ENCODE measurements at places on chromosomes 12 and 14.
A peak's percentile ranks its signal among the peaks of the same experiment; 100 is the strongest.

GRCh38 chr12:45775465-45775864 is 46.0 kb downstream of the ARID2 start:
- DNase-seq, result no peak

DNA sequence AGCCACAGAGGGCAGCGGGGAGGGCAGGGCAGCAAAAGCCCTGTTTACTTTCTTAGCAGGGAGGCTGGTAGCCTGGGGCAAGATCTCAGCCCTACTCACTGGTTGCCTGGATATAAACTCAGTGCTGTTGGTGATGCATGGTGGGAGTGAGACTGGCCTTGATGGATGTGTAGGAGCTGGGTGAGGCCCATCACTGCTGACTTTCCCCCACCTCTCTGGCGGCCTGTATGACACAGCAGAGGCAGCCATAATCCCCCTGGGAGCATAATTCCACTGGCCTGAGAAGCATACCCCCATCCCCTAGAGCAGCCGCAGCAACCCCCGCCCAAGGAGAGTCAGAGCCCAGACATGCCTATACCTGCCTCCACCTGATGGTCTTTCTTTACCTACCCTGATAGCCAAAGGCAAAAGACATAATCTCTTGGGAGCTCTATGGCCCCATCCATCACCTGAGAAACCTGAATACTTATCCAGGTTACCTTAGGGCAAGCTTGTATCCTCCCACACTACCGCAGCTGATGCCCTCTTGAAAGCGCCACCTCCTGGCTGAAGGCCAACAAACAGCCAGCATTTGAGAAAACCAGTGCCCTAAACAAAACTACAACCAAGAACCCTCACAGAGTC is 59.3 kb downstream of the DNAI7 start:
- DNase-seq, result no peak

GRCh38 chr14:104223101-104224041 is 85.0 kb downstream of the KIF26A start:
- peak; percentile 67 for DNase-seq

DNA sequence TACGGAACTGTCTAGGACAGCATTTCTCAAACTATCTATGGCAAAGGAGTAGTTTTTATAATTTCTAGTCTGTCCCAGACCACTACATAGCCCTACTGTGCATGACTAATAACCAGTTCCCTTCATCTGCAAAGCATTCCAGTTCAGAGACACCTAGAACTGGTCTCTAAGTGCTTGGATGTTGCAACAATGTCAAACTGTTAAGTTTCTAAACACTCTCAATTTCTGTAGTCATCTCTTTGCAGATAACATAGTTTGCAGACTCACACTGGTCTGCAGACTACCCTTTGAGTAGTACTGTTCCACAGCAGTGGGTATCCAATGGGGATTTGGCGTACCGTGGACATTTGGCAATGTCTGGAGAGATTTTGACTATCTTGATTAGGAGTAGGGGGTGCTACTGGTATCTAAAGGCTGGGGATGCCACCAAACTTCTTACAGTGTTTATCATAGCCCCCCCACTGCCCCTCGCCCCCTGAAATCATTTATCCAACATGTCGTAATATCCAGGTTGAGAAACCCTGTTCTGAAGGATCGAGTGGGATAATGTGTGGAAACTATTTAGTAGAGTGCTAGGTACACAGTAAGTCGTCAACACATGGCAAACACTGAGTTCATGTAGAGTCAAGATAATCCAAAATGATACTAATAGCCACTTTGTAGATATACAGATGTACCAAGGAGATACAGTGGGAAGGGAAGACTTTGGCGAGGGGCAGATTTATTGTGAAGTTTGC is 1.7 kb downstream of the C12orf76 start:
- DNase-seq, result no peak

DNA sequence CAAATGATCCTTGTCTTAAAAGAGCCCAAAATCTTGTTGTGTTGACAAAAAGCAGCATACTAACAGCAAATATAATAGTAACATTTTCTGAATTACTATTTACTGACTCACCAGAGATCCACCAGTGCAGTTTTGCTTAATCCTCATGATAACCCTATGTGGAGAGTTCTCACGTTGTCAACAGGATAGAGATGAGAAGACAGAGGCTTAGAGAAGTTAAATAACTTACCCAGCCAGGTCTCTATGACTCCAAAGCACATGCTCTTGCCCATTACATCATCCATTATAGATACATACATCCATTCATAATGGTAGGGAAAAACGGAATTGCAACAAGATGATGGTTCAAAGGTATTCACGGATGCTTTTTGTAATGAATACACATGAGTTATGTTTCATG is 111.9 kb downstream of the PAX9 start:
- DNase-seq, result no peak

- DNase-seq, result no peak
Measured at GRCh38 chr14:54189748-54190354, 207.0 kb upstream of the CDKN3 start.

DNA sequence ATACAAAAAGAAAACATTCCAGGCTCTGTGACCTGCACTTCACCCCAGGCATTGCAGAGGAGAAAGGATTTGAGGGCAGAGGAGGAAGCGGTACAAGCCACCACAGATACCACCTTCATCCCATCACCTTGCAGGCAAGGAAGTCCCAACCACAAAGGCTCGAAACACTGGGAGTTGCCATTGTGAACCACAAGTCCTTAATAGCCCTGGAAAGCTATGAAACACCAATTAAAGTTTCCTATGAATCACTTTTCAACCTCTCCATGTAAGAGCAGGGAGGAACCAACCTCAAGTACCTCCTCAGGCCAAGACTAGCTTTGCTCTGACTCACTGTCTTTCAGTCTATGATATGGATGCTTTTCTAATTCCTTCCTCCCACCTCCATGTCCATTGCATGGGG is 27.0 kb downstream of the MAP3K9 start:
- DNase-seq, result no peak

- DNase-seq, result no peak
Measured at GRCh38 chr12:100830003-100830795, 35.6 kb downstream of the ANO4 start.

DNA sequence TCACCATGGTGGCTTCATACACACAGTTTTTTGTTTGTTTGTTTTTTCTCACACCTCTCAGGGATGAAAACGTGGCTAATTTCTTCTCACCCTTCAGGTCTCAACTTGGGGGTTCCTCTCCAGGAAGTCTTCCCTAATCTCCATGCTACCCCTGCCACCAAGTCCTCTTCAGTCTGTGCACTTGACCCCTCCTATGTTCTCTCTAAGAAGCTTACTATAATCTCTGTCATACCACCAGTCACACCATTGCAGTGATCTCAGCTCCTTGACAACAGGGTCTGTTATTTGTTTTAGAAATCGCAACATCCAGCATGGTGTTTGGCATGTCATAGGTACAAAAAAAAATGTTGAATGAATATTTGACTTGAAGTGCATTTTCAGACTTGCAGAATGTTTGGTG is 83.4 kb downstream of the PRORP start:
- no peak for DNase-seq

GRCh38 chr12:111041091-111041490 is 120.7 kb upstream of the MYL2 start:
- DNase-seq, result no peak

DNA sequence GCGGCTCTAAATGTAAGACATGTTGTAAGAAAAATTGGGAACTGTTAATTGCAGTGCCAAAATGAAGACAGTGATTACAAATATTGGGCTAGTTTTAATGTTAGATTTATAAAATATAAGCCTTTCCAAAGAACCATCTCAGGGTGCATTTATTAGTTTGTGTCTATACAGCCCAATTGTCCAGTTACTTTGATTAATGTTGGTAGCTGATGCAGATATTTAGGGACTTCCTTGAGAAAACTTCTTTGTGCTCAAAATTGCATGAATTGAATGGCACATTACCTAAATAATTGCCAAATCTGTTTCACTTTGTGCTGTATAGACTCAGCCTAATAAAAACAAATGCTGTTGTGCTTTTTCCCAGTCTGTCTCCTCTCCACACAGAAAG is 83.7 kb downstream of the DAD1 start:
- no peak for DNase-seq

DNA sequence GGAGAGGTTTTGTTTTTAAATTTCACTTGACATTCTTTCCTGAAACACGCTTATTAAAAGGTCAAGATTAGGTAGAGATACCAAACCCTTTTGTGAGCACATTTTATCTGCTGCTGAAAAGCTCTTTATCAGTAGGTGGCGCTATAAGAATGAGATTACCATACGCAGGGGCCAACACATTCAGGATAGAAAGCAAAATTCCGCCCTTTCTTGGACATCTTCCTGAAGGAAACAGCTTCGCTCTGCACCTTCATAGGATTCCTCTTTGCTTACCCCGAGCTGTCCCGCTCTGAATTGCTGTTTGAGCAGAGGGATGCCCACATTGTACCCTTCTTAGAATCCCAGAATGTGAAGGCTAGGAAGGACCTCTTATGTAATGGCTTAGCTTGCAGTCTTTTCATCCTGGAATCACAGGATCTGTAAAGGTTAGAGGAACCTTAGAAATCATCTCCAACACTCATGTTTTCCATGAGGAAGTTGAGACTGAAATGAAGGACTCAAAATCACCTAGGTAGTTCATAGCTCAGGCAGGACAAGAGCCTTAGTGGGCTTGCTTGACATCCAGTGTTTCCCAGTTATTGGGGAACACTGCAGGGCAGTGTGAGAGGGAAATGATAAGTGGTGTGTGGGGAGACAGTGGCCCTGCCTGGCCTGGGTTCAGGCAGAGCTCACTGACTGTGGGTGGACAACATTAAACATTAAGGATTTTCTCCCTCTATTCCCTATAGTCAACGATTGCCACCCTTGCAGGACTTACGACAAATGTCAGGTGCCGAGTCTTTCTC is 38.7 kb upstream of the CRY1 start:
- DNase-seq, result peak; percentile 84

- DNase-seq, result no peak
Measured at GRCh38 chr12:12908252-12908651, 16.9 kb downstream of the GPRC5A start.

- DNase-seq, result no peak
Measured at GRCh38 chr14:60777856-60778578, 43.5 kb downstream of the MNAT1 start.

DNA sequence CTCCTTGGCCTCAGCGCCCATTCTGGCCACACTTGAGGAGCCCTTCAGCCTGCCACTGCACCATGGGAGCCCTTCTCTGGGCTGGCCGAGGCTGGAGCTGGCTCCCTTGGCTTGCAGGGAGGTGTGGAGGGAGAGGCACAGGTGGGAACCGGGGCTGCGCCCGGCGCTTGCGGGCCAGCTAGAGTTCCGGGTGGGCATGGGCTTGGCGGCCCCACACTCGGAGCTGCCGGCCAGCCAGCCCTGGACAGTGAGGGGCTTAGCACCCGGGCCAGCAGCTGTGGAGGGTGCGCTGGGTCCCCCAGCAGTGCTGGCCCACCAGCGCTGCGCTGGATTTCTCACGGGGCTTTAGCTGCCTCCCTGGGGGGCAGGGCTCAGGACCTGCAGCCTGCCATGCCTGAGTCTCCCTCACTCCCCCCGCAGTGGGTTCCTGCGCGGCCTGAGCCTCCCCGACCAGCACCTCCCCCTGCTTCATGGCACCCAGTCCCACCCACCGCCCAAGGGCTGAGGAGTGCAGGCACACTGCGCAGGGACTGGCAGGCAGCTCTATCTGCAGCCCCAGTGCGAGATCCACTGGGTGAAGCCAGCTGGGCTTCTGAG is 28.0 kb downstream of the TMEM117 start:
- DNase-seq, result no peak

DNA sequence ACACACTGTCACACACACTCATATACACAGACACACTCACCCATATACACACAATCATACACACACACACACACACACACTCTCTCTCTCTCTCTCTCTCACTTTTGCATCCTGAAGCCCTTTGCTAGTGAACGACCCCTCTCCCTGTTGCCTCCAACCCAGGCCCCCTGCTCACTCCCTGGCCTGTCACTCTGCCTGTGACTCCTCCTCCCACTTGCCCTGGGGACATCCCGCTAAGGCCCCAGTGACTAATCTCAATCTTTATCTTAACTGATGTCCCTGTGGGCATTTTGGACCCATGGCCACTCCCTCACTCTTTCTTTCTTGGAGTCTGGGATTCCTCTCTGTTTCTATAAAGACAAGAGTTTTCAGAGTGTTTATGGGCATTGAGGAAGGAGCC is 10.9 kb upstream of the DLK1 start:
- DNase-seq, result no peak

DNA sequence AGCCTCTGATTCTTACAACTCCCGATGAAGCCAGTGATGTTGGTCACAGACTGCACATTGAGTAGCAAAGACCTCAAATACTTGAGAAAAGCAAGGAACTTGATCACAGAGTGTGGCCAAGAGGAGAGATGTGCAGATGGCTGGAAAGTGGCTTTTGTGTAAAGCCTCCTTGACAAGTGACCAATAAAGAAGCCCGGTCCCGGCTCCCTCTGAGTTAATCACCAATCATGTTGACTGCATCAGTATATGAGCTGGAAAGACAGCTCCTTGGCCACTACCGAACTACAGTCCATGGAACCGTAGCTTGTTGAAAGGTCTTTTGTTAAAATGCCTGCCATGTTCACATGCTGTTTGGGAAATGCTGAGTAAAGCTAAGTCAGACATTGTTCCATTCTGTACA is 23.7 kb upstream of the SERPINA6 start:
- DNase-seq, result no peak

GRCh38 chr14:60760644-60761364 is 26.2 kb downstream of the MNAT1 start:
- peak; percentile 87 for DNase-seq

DNA sequence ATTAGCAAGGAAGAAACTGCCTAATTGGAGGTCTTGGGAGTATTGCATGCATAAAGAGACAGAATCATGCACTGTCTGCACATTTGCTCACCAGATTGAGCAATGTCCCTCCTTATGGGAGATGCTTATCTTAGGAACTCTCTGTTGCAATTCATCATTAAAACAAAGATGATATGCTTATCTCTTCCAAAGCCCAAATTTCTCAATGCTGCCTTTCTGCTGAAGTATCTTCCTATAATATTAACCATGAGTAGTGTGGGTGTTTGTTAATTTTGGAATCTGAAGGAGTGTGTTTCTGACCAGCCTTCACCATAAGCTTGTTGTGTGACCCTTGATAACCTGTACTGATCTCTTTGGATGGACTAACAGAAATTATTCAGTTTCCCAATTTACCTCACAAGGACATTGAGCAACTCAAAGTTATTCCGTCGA is 1257.6 kb upstream of the FLRT2 start:
- DNase-seq, result no peak

Measured in DMS153 (cell line).